ENCODE measurements at places on chromosomes 2 and 18.

DNA sequence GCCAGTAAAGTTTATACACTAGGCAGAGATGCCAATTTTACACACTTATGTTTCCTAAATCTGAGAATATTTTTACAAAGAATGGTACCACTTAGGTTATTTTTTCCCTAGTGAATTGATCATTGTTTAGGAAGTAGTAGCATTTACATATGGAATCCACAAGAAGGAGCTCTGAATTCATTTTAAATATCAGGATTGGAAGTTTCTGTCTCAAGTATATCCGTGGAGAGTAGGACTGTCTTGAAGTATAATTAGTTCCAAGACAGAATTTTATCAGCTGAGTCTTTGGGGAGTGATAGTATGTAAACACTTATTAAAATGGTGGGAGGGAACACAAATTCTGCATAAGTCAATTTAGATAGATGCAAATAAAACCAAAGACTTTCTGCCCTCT, 82.3 kb upstream of the FAM98A start:
- DNase-seq: no peak

- peak; percentile 68 for DNase-seq
Observed at GRCh38 chr2:69642709-69643601, 584 bp downstream of the AAK1 start.

DNA sequence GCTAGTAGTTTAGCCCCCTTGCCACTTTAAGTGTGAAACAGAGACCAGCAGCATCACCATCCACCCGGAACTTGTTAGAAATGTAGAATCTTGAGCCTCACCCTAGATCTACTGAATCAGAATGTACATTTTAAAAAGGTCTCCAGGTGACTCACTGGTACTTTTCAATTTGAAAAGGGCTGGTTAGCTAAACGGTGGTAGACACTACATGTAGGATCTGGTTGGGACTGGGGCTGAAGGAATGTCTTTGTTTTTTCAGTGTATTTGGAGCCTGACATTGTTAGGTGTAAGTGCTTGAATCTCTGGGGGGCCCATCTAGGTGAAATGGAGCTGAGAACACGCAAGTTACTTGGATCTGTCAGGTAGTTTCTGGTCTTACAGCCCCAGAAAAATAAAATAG, 44.0 kb upstream of the XPO1 start:
- no peak for DNase-seq

DNA sequence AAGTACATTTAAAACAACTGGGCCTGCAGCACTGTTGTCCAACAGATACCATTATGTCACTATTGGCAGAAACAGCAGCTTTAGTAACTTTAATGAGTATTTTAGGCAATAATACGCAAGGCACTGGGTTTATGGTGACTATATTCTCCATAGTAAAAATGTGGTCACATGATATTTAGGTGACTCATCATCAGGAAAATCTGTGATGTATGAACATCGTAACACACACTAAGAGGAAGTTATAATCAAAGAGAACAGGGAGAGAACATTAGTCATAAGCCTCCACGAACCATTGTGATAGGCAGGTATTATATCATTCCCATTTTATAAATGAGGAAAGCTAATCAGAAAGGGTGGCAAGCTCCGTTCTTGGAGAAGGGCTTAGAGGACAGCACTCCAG, 36.9 kb downstream of the RAPH1 start:
- DNase-seq: no peak

- DNase-seq: no peak
Observed at GRCh38 chr2:145303536-145303935, 783.6 kb upstream of the ZEB2 start.

DNA sequence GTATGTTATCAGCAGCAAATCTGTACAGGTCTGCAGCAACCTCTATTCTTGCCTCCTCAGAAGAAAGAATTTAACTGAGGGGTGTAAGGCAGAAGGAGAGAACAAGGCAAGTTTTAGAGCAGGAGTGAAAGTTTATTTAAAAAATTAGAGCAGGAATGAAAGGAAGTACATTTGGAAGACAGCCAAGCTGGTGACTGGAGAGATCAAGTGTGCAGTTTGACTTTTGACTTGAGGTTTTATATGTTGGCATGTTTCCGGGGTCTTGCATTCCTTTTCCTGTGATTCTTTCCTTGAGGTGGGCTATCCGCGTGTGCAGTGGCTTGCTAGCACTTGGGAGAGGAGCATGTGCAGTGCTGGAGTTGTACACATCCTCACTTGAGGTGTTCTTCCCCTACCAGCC, 16.5 kb upstream of the CERS6 start:
- DNase-seq: no peak

DNA sequence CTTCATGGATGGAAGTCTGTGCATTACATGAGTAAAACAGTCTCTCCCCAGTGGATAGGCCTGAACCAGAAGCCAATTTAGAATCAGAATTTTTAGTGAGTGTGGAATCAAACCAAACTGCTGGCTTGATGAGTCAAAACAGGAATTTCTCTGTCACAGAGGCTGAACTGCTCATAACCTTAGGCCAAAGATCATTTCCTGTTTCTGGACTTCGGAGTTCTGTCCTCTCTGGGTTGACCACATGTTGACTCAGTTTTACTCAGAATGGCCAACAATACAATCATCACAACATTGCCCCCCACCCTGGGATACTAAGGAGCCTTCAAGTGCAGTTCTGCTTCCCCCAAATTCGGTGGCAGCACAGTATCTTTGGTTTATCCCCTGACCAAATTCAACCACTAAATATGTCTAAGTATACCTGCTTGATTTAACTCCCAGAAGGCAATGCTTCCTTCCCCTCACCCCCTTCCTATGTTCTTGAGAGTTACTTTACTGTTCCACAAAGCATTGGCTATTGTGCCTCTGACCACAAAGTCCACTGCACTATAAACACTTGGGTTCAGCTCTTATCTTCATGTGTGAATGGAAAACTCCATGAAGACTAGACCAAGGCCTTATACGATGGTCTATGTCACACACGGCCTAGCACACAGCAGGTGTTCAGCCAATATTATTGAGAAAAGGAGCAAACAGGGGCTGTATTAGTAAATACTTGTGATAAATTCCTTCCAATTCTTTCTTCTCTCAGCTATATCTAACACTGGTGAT, 67.8 kb downstream of the NXPH2 start:
- no peak for DNase-seq

- no peak for DNase-seq
Observed at GRCh38 chr18:48808476-48808875, 142.3 kb downstream of the SMAD7 start.

GRCh38 chr2:234846599-234847363, 105.0 kb upstream of the SH3BP4 start:
- no peak for DNase-seq

DNA sequence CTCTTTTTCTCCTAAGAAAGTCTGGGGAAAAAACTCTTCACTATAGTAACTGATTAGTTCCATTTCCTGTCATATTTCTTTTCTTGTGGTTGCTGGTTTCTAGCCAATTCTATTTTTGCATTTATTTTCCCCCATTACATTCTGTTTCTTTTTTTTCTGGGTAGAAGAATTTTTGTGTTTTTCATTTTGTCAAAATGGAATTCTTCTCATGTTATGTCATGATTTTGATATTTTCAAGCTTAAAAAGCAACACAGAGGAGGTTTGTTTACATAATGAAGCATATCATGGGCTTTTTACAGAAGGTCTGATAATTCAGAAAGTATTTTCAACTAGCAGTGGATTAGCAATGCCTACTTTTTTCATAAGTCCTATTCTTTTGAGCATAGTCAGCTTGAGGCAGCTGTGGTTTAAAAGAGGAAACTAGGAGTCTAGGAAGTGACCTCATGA, 102.0 kb downstream of the MAP2 start:
- DNase-seq: no peak

- no peak for DNase-seq
Observed at GRCh38 chr2:210429403-210430137, 47.0 kb downstream of the LANCL1 start.

GRCh38 chr2:100852999-100853908, 33.3 kb downstream of the NPAS2 start:
- no peak for DNase-seq

DNA sequence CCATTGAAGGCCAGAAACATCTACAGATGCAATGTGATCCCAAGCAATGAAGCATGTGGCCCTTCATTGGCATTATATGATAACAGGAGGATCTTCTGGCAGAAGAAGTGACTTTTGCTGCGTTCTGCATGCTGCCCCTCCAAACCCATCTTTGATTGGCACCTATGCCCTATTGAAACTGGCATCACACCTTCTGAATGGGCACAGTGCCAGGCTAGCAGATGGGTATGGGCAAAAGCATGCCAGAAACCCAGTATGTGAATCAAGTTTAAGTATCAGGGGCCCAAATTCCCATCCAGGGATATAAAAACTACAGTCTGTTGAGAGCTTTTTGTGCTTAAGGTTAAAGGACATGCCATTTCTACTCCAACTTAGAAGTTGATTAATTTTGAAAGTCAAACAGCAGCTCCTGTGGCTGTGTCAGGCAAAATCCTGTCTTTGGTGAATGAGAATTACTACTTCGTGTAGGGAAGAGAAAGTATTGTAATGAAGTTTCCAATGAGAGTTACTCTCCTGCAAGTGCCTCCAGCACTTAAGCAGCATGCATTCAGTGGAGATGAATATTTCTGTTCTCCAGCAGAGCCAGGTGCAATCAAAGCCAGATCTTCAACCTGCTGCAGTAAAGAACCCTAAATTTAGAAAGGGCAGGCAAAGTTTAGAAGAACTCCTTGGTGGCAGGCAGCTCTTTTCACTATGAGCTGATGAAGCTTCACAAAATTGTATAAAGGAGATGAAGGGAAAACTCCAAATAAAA, 8.6 kb downstream of the VRK2 start:
- no peak for DNase-seq

DNA sequence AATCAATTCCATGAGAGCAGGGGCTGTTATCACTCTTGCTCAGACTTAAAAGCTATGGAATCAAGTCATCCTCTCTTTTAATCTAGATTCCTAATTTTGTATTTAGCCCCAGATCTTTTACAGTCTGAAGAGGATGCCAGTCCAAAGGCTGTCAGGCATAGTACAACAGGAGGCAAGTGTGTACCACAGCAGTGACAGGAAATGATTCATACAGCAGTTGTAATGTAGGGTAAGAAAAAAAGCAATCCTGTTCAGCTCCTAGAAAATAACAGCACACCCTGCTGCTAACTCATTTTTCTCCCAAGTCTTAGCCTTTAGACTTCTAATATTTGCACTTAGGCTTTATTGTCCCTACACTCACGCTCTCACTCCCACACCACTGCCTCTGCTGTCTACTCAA, 127.8 kb upstream of the SYT4 start:
- DNase-seq: no peak

DNA sequence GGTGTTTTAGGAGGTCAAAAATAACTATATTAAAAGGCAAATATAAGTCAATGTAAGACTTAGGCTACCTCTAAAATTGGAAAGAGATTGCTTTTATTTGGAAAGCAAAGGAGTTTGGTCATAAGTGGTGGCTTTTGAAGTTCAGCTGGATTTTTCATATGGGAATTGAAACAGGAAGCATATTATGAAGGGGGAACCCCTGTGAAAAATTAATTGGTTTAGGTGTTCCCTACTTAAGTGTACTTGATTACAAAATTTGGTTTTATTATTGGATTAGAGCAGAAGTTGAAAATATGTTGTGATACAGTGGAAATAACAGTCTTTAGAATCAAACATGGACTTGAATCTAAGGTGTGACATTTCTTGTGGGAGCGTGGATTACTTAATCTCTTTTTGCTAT, 121.4 kb upstream of the TTC27 start:
- DNase-seq: no peak

- no peak for DNase-seq
Observed at GRCh38 chr18:21134895-21135294, 23.3 kb upstream of the ROCK1 start.

GRCh38 chr2:134792186-134792585, 46.2 kb upstream of the ACMSD start:
- DNase-seq: no peak

DNA sequence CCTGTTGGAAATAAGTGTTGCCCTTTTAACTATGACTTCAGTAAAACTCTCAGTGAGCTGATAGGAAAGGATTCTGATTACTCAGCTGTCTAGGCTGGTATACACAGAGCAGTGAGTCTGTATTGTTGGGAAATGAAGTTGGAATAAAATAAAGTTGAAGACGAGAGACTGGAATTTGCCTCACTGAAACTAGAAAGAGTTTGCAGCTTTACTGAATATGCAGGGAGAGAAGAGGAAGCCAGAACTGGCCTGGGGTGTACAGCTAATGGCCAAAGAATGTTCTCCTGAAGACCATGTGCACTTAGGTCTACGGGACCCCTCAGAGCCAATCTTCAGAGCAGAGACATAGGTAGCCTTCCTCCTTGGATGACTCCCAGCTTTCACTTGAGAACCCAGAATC, 26.5 kb downstream of the EIF4E2 start:
- no peak for DNase-seq

DNA sequence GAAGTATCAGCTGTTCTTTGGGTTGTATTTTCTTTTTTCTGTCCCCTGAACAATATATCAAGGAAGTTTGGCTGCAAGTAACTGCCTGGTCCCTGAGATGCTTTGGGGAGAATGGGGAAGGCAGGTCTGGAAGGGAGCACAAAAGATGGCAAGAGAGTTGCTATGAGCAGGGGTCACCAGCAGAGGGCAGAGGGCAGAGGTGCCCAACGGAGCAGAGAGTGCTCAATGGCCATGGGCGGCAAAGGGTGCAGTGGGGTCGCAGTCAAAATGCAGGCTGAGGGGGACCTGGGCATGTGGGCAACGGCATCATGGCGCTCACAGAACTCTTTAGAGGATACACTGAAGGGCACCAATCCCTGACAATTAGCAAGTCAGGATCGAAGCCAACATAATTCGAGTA, 107.7 kb upstream of the ATP8B1 start:
- DNase-seq: no peak

DNA sequence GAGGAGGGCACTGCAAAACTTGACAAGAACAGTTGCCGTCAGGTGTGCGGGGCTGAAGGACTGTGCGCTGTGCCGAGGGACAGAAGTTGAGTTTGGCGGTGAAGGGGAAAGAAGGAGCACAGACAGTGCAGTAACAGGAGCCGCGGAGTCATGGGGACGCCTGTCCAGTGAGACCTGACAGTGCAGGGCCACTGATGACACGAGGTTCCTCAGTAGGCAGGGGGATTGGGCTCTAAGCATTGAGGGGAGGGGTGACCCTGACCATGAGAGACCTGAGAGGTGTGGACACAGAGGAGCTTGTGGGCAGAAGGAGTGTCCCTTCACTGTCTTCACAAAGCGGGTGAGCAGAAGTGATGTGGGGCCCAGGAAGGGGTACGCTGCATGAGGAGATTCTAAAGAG, 104.8 kb downstream of the MTCL1 start:
- no peak for DNase-seq

DNA sequence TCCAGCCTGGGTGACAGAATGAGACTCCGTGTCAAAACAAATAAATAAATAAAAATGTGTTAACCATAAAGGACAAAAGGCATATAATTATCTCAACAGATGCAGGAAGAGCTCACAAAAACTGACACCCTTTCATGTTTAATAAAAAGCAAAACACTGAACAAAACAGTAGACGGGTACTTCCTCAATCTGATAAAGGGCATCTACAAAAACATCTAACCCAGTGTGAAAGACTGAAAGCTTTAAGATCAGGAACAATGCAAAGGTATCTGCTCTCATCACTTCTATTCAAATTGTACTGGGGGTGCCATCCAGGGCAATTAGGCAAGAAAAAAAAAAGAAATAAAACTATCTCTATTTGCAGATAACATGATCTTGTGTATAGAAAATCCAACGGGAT, 11.7 kb upstream of the NCL start:
- DNase-seq: no peak

- DNase-seq: peak; percentile 60
Observed at GRCh38 chr2:43133708-43134570, 92.5 kb downstream of the ZFP36L2 start.

- DNase-seq: no peak
Observed at GRCh38 chr2:104572834-104573233, 281.1 kb upstream of the POU3F3 start.
